Activated CD4-positive, CD25-positive, alpha-beta regulatory T cell (primary cell): ENCODE measurements at places on chromosomes 2 and 18.

DNA sequence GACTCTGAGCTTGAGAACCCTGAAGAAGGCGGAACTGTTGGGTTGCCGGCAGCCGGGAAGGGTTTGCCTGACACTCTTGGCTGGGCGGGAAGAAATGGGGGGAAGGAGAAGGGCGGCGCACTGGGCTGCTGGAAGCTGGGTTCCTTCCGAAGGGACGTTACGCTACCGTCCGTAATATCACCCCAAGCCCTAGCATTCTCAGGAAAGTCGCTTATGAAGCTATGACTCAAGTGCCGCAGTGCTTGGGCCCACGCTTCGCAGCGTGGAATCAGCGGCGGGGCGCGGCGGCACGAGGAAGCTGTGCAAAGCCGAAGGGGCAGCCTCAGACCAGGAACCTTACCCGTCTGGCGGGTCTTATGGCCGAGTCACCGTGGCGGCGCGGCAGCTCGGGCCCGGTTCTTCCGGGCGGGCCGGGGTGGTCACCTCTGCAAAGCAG, 50.2 kb upstream of the SIGLEC15 start:
- peak; percentile 7 for DNase-seq

- no peak for DNase-seq
Observed at GRCh38 chr18:13566941-13567746, 159.2 kb downstream of the FAM210A start.

GRCh38 chr18:48796491-48797205, 154.1 kb downstream of the SMAD7 start:
- no peak for DNase-seq

DNA sequence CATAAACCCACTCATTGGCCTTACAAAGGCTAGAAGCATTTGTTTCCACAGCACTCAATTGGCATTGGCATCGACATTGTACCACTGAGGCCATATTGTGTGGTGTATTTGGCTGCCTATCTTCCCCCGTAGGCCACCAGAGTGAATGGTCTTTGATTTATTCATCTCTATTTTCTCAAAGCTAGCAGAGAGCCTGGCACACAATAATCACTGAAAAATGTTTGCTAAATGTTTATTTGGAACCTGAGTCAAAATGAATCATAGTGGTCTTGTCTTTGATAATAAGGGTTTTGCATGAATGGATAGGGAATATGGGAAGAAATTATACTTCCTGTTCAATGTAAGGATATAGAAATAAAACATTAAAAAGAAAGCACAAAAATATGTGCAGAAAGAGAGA, 107.3 kb upstream of the SLC8A1 start:
- DNase-seq: no peak

DNA sequence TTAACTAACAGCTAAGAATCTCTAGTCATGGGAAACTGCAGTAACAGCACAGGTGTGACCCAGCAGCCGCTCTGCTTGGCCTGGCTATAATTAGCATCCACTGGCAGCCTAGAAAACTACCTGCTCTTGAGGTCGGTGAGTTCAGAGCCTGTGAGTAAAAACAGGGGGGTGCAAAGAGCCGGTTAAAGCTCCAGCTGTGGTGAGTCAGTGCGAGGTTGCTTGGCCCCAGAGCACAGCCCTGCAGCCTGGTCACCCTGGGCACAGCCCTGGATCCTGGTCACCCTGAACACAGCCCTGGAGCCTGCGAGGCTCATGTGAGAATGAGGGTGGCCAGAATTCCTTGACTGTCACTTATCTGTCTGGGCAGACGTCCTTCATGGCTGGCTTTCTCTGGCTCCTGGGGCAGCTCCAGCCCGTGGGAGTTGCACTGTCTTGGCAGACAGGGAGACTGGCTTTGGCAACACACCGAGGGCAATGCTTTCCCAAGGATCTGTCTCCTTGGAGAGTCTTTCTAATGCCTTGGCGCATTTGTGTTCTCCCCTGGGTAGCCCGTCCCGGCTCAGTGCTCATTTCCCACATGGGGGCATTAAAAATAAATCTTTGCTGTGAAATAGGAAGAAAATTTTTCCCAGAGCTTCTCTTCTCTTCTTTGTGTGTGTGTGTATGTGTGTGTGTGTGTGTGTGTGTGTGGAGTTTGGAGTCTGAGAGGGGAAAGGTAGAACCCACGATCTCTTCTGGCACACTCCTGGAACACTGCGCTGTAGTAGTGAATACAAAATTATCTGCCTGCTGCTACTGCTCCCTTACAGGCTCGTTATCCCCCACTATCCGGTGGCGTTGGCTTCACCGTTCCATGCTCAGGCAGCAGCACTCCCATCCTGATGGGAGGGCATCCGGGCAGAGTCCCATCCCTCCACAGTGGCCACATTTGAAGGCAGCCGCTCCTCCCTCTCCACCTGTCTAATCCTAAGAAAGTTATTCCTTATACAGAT, 250.2 kb upstream of the MEX3C start:
- DNase-seq: no peak

GRCh38 chr2:182610231-182610630, 105.8 kb upstream of the DNAJC10 start:
- DNase-seq: no peak

DNA sequence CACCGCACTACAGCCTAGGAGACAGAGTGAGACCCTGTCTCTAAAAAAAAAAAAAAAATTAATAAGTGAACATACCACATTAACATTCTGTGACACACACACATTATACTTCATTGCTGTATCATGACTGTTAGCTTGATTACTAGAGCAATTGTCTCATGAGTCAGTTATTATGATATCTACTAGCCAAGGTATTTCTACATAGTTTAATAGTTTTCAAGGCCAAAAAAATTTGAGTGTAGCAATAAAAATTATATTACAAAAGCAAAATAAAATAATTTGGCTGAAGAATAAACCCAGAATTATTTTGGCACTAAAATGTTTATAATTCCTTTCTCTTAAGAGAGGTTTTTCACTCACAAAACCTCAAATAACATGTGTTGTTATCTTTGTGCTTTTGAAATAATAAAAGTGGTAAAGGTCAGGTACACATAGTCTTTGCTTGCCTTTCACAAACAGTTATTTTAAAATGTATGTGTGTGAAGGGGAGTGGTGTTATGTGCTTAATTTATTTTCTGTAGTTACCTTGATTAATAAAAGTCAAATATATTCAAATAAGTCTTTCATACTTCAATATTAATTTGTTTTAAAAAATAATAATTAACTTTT, 136.9 kb upstream of the SPOPL start:
- DNase-seq: no peak

DNA sequence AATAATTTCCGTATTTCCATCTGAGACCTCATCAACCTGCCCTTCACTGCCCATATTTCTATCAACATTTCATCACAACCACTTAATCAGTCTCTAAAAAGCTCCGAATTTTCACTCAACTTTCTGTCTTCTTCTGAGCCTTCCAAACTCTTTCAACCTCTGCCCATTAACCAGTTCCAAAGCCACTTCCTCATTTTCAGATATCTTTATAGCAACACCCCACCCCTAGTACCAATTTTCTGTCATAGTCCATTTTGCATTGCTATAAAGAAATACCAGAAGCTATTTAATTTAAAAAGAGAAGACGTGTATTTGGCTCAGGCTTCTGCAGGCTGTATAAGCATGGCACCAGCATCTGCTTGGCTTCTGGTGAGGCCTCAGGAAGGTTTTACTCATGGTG, 107.0 kb downstream of the PTGR3 start:
- no peak for DNase-seq

DNA sequence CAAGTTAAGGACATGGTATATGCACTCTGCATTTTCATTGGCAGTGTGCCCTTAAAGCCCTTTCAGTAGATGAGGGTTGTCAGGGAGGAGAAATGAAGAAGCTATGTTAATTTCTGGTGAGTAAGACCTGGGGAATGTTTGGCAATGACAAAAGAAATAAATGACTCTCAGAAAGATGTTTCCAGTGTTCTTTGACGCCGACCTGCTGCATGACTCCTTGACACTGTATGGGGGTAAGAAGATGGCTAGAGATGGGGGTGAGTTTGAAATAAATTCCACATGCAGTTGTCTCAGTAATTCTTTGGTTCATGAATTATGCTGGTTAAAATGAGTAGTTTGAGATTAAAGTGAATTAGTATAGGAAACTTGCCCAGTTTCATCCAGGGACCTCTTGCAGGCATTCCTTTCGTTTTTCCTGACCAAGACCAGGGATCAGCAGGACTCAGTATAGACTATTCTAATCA, 5.9 kb downstream of the CCDC121 start:
- DNase-seq: no peak

GRCh38 chr2:190376591-190377245, 31.4 kb upstream of the MFSD6 start:
- no peak for DNase-seq

GRCh38 chr2:61750624-61751023, 103.2 kb downstream of the FAM161A start:
- no peak for DNase-seq

GRCh38 chr2:113979191-113980128, 89.6 kb downstream of the ACTR3 start:
- DNase-seq: peak; percentile 62

- no peak for DNase-seq
Observed at GRCh38 chr18:23400918-23401317, 52.2 kb upstream of the RIOK3 start.

DNA sequence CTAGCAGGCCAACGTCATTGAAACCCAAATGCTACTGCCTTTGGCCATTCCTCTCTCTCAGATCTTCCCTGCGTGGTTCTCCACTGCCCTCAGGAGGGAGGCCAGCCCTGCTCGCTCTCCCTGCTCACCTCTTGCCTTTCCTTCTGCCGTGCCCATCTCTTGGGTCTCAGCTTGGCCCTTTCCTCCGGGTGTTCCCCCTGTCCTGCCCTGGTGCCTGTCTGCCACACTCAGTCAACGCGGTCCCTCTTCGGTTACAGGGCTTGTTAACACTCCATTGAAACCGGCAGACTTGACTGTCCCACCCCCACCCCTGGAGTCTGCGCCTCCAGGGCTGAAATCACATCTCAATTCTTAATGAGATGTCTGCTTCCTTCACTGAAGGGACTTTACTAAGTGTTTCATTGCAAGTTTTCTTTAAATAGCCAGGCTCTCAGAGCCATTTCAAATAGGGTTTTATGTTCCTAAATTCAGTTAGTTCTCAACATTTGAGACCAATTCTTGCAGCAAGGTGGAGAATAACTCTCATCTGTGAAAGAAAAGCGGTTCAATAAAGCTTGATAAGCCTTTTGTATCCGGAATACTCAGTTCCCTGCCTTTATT, 237.6 kb downstream of the DYSF start:
- DNase-seq: no peak

GRCh38 chr18:70390371-70391090, 101.7 kb downstream of the SOCS6 start:
- no peak for DNase-seq

DNA sequence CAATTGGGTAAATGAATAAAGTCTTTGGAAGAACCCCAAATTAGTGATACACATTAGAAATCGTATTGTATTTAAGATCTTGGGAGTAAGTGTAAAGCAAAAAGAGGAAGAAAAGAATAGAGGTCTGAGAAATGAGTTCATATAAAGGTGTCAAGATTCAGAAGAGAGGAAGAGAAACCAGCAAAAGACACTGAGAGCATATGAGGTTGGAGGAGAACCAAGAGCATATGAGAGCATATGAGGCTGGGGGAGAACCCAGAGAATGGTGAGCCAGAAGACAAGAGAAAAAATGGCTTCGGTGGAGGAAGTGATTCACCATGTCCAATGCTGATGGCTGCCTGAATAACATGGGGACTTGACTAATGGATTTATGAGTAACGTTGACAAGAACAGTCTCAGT, 620.1 kb upstream of the GCFC2 start:
- DNase-seq: no peak

DNA sequence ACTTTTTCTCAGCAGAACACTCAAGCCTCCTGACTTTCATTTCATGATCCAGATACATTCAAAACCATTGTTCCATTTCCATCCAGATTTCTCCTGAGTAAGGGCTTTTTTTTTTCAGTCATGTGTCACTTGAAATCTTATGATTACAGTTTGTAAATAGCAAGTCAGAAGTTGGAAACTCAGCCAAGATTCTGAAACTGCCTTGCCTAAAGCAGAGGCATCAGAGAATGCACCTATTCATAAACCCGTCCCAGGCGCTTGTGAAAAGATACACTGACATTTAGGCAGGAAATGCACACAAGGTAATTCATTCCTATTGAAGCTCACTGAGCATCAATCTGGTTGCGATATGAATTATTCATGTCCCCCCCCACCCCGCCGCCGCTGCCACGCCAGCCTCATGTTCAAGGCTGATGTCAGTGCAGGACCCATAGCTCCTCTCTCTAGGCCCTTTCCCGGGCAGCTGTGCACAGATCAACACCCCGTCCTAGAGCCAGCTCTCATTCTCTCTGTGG, 30.4 kb upstream of the MGAT4A start:
- DNase-seq: no peak

GRCh38 chr2:100321179-100321865, 979 bp downstream of the LONRF2 start:
- DNase-seq: no peak

GRCh38 chr2:15010346-15010745, 377.8 kb downstream of the LRATD1 start:
- DNase-seq: no peak

- no peak for DNase-seq
Observed at GRCh38 chr2:174365571-174365970, 30.0 kb upstream of the SCRN3 start.

DNA sequence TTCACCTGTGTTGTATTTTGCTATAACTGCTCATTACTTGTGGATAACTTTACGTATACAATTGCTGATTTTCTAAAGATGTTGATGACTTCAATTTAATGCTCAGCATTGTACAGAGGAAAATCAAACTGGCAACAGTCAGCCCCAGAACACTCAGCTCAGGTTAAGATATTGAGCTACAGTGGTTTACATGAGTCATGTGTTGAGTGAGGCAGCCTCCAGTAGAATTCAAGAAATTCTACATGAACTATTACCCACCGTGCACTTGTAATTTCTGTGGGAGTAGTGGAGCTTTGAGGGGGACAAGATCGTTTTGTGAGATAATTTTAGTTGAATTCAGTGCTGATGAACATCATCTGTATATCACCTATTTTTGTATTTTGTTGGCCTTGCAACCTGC, 292.3 kb downstream of the ALPK2 start:
- DNase-seq: no peak

DNA sequence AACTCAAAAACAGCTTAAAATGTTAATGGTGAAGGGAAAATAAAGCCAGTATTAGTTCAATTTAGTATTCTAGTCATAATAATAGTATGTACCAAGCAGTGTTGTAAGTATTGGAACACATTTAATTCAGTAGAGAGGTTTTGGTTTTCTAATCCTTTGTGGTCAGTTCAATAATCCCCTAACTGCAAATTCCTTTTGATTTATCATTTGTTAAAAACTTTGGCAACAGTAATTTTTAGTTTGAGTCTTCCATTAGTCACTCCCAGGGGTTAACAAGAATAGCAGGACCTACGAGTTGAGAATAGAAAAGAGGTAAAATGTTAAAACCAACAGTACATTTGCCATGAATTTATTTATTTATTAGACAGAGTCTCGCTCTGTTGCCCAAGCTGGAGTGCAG, 10.7 kb downstream of the MRPL44 start:
- no peak for DNase-seq
